Activated CD8-positive, alpha-beta memory T cell treated with anti-CD3 and anti-CD28 coated beads for 4 hours (primary cell): ENCODE measurements at places on chromosomes 1 and 21.
A peak's percentile ranks its signal among the peaks of the same experiment; 100 is the strongest.

DNA sequence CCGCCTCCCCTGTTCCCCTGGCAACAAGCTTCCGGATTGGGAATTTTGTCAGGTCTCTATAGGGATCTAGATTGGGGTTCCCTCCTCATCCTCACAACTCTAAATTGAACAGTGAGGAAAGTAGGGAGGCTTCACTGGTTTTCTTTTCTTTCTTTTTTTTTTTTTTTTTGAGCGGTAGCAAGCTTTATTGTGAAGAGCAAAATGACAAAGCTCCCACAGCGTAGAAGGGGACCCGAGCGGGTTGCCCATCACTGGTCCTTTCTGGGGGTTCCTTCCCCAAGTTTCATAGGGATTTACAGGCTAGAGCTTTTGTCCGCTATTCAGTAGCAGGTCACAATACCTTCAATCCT, 10.3 kb downstream of the ARHGEF2 start:
- no peak for DNase-seq

GRCh38 chr1:216614011-216614934, 109.0 kb downstream of the ESRRG start:
- no peak for DNase-seq

GRCh38 chr1:154157520-154158306, 2.8 kb upstream of the NUP210L start:
- DNase-seq = peak; percentile 48

DNA sequence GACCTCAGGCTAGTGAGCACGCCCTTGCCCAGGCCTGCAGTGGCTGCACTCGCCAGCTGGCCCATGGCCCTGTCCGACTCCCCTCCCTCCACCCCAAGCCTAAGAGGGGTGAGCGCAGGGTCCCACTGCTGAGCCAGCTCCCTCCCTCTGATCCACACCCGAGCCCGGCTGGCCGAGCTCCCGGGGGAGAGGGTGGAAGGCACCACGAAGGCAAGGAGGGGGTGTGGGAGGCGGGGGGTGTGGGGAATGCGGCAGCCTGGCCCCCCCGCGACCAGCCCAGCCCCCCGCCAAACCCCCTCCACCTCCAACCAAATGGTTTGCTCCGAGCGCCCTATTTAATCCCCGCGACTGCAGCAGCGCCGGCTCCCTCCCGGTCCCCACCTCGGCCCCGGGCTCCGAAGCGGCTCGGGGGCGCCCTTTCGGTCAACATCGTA, at the start of gene CADM3:
CADM3 (plus strand) TSS at position 362 of the 434 bp plus-strand sequence. CDS start 151 bp downstream, outside the sequence.
- no peak for DNase-seq

DNA sequence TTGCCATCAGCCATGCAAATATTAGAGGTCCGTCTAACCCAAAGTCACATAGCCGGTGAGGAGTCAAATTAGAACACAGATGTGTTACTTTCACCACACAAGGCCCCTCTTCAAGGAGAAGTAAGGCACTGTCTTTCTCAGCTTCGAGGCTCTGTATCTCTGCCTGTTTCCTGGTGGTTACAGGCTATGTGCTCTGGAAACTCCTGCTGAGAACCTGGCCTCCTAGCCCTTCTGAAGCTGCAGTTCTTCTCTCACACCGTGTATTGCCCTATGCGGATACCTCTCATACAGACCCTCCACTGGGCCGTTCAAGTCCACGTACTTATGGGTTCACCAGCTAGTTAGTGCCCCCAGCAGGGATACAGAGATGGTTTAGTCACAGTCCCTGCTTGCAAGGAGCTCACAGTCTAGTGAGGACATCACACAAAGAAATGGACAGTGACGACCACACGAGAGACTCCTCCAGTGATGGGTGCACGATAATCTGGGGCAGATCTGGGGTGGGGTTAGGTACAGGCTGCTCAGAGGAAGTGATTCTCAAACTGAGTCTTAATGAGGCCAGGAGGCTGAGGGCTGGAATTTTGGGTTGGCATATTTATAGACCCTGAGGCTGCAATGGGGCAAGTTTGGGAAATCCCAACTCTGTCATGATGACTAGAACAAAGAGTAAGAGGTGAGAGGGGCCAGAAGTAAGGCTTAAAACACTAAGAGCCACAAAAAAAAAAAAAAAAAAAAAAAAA, 22.8 kb upstream of the ELOA start:
- DNase-seq = no peak

DNA sequence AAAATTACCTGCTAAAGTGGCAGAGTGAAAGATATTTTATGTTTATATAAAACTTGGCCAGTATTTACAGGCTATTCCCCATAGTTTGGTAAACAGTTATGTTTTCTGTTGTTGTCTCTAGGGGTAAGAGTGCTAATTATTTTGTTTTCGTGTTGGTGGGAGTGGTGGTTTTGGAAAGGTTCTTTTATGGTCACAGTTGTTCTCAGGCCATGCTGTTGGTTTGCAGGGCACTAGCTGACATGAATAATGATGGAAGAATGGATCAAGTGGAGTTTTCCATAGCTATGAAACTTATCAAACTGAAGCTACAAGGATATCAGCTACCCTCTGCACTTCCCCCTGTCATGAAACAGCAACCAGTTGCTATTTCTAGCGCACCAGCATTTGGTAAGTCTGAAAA, 92.5 kb downstream of the ITSN1 start:
- DNase-seq = no peak

- no peak for DNase-seq
These were observed 90.3 kb downstream of the SCMH1 start for GRCh38 chr1:41151846-41152245.

DNA sequence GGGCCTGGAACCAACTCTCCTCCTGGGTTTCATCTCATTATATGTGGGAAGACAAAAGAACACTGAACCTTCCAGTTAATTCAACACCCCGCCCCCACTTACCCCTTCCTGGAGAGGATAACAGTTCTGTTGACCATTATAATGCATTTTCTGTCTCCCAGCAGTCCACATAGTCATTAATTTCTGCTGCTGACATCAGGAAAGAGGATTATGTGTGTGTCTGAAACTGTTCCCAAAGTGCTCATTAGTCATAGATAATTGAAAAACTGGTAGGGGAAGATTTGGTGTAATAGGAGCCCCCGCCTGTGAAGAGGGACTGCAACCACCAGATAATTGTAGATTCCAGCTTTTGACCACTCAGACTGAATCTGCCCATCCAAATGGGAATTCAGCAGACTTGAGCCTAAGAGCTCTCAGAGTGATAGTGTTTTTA, 208.7 kb downstream of the FGGY start:
- no peak for DNase-seq

DNA sequence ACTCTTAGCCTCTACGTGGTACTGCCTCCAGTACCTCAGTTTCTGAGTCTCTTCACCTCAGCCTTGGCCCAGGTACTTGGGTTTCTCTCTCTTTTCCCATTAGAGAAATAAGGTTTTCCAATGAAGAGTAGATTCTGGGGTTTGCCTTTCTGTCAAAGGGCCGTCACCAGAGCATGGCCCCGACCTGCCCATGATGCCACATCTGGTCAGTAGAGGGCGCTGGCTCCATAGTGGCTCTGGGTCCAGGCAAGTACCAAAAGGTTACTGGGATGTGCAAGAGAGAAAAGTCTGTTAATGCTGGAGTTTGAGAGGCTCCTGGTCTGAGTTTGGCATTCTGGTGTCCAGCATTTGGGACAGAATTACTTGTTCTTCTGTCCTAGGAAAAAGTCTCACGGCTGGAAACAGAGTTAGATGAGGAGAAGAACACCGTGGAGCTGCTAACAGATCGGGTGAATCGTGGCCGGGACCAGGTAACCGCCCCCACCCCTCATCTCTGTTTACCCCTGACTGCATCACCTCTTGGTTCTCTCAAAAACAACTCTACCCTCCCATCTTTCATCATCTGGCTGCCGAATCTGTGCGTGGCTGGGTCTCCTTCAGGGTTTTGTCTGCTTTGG, 5.3 kb upstream of the TUFT1 start:
- DNase-seq = peak; percentile 52

- no peak for DNase-seq
These were observed 167.4 kb downstream of the LRRC40 start for GRCh38 chr1:70038025-70038424.

DNA sequence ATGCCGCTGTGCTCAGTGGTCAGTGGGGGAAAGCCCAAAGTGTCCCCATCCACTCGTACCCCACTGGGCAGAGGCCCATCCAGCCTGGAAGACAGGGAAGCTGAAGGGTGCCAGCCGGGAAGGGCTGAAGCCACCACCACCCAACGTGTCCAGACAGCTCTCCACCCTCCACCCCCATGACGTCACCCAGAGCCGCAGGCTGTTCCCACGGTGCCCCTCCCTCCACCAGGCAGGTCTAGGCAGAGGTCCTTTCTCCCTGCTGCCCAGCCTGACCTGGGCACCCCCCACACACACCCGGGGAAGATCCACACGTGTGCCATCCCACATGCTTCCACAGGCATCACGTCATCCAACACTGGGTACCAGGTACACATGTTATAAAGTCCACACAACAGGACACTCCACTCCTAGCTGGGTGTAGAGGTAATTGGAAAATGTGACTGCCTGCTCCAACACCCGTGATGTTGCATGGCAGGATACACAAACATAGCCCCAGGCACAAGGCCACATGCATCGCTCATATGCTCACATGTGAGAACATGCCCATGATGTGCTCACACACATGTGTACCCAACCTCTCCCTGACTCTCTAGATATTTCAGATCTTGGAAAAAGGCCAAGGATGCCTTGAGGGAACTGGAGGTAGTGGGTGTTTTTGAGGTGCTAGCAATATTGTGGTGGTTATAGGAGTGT, 5.1 kb upstream of the ARHGAP30 start:
- no peak for DNase-seq

GRCh38 chr1:212158912-212159796, 123.6 kb downstream of the DTL start:
- no peak for DNase-seq

GRCh38 chr1:85630493-85630892, 49.9 kb downstream of the CCN1 start:
- DNase-seq = no peak

DNA sequence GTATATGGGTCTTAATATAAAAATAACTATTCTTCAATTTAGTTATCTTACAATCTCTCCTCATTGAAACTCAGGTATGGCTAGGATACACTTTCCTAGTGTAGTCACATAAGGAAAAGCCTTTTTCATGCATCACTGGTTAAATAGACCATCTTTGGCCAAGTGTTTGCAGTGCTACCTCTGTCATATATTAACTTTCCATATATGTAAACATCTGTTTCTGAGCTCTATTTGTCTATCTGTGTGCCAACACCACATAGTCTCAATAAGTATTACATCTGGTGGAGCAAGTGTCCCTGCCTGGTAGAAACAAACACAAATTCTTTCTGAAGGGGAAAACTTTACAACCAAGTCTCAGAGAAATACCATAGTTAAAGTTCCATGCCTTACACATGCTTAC, 134.6 kb downstream of the TSEN15 start:
- no peak for DNase-seq

GRCh38 chr1:185574139-185574875, 159.9 kb upstream of the HMCN1 start:
- no peak for DNase-seq

- DNase-seq = no peak
These were observed 56.8 kb upstream of the KCNA3 start for GRCh38 chr1:110731529-110731928.

DNA sequence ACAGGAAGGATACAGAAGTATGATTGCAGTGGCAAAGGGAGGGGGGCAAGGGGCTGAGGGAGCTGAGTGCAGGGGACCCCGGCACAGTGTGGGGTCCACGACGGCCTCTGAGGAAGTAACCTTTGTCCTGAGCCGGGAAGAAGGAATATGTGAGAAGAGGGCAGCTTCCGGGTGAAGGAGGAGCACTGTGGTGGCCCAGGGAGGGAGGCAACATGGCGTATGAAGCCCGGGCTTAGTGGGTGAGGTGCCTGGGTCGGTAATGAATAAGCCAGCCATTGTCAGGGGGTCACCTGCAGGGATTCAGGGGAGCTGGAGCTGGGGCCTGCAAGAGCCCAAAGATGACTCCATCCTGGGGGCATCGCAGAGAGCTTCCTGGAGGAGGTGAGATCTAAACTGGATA, 200.4 kb downstream of the FOXD2 start:
- no peak for DNase-seq

DNA sequence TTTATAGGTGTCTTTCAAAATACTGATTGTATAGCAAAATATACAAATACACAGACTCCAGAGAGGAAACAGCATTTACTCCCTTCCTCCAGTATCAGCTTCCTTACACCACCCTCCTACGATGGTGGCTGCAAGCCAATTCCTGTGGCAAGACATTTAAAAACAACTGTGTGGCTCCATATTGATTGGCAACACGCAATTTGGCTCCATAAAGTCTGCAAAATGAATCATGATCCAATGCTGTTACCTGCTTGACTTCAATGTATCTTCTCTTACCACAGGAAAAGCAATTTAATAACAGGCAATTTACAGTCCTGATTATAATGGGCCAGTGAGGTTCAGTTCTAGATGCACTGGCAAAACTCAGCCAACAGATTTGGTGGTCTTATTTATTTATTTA, 19.7 kb upstream of the ATP6V1G3 start:
- no peak for DNase-seq

GRCh38 chr21:18630446-18630845, 226.9 kb upstream of the TMPRSS15 start:
- no peak for DNase-seq

DNA sequence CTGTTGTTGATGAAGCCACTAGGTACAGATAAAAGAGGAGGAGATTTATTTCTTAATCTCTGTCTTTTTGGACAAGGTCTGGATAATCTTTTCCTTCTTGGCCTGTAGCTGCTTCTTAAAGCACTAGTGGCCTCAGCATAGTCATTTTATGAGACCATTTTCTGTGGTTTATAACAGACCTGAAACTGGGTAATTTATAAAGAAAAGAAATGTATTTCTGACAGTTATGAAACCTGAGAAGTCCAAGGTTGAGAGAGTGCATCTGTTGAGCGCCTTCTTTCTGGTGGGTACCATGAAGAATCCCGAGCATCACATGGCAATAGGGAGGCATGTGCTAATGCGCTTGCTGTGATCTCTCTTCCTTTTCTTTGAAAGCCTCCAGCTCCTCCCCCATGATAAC, 36.7 kb upstream of the PDC start:
- no peak for DNase-seq

DNA sequence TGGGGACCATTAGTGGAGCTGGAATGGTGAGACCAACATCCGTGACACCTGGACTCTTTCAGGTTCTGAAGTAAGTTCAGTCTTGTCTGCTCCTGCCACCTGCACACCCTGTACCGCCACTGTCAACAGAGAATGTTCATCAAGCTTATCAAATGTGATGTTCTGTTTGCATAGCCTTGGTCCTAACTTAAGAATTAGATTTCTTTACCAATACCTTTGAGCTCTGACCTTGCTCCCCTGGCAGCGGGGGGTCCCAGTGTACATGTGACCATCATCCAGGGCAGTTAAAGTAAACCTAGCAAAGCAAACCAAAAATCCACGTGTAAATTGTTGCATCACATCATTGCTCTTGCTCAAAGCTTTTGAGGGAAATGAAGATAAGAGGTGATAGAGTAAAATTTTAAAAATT, 14.5 kb downstream of the SLC25A33 start:
- no peak for DNase-seq

- no peak for DNase-seq
These were observed 47.4 kb upstream of the TSHB start for GRCh38 chr1:114982251-114982650.
